ENCODE measurements at places on chromosomes 13 and 19.

GRCh38 chr19:35619290-35619923 lies 6.9 kb downstream of the HAUS5 start:
- no peak for DNase-seq

DNA sequence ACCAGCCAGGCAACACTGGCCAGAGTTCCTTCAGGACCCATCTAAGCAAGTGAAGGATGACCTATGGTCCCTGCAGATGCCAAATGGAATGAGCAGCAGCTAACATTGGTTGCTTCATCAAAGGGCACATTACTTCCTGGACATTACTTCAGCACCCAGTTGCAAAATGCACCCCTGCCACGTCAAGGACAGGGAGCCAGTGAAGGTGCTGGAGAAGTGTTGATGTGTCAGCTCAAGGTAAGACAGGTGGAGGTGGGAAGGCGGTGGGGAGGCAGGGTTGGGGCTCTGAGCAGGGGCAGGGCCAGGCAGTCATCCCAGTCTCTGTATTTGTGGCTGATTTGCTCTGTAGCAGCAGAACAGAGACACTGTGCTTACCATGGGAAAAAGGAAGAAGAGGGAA lies 14.6 kb downstream of the CSNK1A1L start:
- no peak for DNase-seq

DNA sequence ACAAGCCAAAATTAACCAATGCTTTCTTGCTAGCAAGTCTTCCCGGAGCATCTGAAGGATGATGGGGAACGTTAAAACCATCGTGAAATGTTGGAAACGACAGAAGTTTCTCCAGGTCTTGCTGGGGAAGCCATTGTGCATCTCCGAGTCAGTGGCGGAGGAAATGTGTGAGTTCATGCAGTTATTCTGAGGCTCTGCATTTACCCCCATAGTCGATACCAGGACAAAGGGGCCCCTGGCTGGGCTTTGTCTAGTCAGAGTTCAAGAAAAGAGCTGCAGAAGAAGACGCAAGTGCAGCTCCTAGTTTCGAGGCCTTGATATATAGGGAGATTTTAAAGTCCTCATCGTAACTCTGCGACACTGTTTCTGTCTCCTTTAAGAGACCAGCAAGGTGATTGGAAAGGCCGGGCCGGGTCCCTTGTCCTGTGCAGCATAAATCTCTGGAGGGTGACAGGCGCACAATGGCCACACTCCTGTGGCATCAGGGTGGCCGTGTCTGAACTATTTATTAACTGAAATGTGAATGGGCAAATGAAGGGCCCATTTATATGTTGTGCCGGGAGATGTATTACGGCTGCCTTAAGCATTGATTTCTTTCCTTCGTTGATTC lies 172.0 kb downstream of the TEX29 start:
- DNase-seq = no peak

DNA sequence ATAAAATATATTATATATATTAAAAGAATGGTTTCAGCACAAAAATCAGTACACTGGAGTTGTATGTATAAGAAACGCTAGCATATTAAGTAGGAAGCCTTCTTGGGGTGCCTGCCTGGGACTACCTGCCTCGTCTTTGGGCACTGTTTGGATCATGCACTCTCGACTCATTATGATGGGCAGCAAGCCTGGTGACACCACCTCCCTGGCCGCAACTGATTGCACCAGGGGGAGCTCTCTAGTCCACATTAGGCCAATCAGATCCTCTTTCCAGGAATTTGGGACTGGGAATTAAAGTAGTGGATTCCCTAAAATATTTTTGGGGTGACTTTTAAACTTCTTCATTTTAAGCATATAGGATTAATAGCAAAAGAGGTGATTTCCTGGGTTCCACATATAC lies 56.0 kb upstream of the RGCC start:
- no peak for DNase-seq

DNA sequence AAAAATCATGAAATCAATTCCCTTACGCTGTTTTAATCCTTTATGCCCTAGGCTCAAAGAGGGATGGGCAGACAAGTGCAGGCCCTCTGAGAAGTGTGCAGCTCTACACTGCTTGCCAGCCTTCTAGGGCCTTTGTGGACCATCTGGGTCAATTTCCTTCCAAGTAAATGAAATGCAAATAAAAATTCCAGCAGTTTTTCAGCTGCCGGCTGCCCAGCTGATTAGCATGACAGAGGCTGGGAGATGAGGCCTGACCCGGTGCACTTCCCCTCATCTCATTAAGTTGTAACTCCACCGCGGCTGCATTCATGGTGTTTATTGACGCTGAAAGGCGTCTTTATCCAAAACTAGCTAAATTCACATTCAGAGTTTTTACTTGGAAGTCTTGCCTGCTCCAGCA lies 47.5 kb upstream of the GSX1 start:
- DNase-seq = no peak

- DNase-seq = no peak
Measured at GRCh38 chr13:89746554-89746953, 1600.9 kb upstream of the MIR17HG start.

DNA sequence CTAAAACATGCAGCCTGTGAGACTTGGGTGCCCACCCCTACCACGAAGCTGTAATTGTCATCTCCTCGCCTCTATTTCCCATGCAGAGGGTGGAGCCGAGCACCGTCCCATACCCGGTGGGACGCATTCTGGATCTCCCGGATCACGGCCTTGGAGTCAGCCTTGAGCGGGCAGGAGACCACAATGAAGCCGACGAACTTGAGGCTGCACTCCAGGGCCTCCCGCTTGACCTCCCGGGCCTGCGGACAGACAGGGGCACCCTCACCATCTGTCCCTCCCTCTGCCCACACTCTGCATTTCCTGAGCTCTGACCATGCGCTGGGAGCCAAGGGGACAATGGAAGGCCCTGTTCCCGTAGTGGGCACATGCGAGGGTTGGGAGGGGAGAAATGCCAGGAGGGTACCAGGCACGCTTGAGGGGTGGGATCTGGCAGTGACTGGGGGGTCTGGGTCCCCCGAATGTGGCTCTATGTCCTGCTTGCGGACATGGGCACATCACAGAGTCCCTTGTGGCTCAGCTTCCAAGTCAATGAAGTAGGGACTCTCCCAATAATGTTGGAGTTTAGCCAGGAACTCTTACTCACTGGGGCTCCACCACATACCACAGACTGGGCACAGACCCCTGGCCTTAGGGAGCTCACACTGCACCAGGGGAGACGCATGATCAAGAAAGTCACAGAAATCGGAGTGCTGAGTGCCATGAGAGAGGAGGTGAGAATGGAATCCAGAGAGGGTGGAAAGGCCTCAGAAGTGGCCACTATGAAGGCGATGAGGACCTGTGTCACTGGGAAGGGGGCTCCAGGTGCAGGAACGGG lies 9.2 kb upstream of the GMIP start:
- no peak for DNase-seq

- no peak for DNase-seq
Measured at GRCh38 chr13:21282065-21282464, 105.6 kb downstream of the MRPL57 start.

- DNase-seq = no peak
Measured at GRCh38 chr19:48496959-48497727, 14.5 kb downstream of the LMTK3 start.

- no peak for DNase-seq
Measured at GRCh38 chr13:87837522-87837921, 166.4 kb downstream of the SLITRK5 start.

- DNase-seq = no peak
Measured at GRCh38 chr13:51834581-51835171, 10.3 kb downstream of the TMEM272 start.

DNA sequence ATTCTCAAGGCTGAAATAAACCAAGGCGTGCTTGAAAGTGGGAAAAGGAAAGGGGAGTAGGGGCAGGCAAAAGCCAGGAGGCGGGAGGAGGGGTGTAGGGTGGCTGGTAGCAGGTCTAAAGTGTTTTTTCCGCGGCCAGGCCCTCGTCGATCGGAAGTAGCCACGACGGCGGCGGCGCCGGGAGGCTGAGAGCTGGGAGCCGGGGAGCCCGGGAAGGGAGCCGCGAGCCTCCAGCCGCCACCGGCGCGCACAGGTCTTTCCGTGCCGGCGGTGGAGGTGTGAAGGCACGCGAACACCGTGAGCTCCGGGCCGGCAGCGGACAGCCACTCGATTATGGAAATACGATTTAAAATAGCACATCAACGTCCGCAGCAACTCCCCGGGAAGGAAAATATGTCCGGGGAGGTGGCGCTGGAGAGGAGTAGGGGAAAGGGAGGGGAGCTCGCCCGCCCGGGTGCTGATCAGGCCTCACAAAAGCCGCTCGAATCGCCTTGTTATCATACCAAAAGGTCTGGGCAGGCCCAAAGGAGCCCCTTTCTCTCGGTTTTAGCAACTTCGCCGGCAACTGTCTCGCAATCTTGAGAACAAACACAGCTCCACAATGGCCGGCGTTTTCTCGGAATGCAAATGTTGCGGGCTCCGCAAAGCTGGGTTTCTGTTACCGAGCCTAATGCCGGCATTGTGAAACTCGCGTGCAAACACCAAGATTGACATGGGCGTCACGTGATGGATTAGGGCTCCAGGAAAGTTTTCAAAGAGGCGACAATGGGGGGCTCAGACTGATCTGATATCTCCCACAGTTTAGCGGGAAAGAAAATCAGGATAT lies 2.9 kb upstream of the PCDH8 start:
- peak; percentile 34 for DNase-seq

- no peak for DNase-seq
Measured at GRCh38 chr19:8045872-8046568, 6.5 kb upstream of the CCL25 start.

GRCh38 chr13:84445776-84446175 lies 563.5 kb upstream of the SLITRK1 start:
- DNase-seq = peak; percentile 64

DNA sequence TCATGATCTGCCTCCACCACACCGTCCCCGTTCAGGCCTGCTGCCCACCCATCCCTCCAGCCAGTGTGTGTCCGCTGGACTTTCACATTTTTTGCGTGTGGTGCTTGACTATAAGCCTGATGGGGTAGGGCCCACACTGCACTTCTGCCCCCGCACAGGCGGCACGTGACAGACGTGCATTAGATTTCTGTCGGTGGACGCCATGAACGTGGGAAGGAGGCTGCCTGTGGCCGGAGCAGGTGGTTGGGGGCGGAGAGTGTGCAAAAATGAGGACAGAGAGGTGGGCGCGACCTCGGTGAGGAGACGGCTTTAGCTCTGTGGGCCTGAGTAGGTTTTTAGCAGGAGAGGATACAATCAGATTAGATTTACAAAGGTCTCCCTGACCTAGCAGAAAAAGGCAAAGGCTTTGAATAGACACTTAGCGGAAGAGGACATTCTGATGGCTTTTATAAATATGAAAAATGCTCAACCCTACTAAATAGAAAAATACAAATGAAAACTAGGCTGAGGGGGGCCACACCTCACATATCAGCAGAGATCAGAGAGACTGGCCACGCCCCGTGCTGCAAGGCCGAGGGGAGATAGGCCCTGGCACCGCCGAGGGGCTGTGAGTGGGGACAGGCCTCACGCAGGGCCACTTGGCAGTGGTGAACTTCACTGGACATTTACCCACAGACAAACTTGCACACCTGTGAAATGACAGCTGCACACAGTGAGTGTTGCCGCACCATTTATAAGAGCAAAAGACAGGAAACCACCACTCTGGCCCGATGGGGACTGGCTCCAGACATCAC lies 25.4 kb downstream of the PAK4 start:
- no peak for DNase-seq

GRCh38 chr13:108760541-108760940 lies 131.1 kb downstream of the MYO16 start:
- DNase-seq = no peak

GRCh38 chr13:40517486-40518480 lies 148.7 kb downstream of the FOXO1 start:
- DNase-seq = no peak

DNA sequence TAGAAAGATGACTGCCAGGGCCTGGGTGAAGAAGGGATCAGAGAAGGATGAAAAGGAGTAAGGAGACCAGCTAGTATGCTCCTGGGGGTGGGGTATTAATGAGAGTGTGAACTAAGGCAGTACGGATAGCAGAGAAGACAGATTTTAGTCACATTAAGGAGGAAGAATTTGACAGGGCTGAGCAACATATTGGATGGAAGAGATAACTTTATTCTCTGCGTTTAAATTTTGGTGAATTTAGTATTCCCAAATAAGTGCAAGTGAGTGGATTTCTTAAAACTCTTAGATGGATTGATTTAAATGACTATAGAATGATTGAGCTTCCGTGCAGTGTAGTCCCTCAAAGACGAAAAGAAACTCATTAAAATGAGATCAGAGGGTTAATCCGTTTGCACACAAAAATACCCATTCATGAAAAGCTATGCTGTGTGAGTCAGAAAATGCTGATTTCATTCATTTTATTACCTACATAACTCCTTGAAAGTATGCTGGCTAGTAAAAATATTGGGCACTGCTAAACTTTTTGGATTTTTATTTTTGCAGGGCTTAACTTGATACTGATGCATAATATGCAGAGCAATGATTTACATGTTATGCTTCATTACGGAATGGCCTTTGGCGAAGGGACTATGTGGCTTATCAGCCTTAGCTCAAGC lies 54.1 kb downstream of the WDFY2 start:
- DNase-seq = peak; percentile 20
